ENCODE measurements at places on chromosomes 2 and 18.

GRCh38 chr18:634551-635045, 22.9 kb upstream of the TYMS start:
- no peak for DNase-seq

GRCh38 chr2:191566344-191566743, 111.6 kb upstream of the NABP1 start:
- DNase-seq, result peak; percentile 61

DNA sequence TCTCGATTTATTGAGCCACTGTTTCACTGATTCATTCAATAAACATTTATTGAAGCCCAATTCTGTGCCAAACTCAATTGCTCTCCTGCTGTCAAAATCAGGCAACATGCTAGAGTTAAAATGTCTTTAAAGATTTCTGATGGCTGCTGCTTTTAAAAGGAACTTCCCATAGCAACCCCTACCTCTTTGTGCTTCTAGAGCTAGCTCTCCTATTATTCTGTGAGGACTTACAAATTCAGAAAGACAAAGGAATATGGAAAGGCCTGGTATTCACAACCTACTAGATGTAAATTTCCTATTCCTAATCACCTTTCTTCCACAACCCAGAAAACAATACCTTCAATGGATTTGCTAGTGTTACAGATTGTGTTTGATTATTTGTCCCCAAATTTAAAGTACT, 395.5 kb downstream of the NRXN1 start:
- no peak for DNase-seq

GRCh38 chr2:36165132-36165531, 190.4 kb upstream of the CRIM1 start:
- DNase-seq, result no peak

DNA sequence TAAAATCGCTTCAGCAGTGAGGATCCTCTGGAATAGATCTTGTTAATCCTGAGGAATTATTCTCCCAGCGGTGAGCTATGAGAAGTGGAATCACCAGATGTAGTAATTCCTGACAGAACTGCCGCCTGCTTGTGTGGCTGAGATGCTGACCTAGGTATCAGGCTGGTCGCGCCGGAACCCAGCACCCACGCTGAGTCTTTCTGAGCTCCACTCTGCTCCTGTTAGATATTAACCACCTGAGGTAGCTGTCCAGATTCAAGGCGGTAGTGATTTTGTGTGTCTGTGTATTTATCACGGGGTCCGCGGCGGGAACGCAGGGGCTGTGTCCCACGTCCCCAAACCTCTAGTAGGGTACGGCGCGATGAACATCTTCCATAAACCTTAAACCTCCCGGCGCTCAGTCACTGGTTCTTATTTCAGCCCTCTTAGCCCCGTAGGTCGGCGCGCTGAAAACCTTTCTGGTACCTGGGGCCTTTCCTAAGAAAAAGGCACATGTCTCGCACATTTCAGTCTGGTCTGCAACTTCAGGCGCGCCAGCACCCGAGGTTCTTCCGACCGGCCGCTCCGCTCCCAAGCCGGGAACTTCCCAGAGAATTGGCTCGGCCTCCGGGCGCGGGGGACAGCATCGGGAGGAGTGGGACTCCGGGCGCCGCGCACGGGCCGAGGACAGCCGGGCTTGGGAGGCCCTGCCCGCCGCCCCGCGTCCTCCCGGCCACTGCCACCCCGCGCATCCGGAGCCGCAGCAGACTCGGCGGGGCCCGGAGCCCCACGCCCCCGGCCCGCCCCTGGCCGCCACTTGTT, 542 bp upstream of the CNNM3 start:
- DNase-seq, result peak; percentile 50

- no peak for DNase-seq
Observed at GRCh38 chr2:172922815-172923214, 152.8 kb upstream of the MAP3K20 start.

- no peak for DNase-seq
Observed at GRCh38 chr18:36064027-36064808, 3.1 kb downstream of the RPRD1A start.

DNA sequence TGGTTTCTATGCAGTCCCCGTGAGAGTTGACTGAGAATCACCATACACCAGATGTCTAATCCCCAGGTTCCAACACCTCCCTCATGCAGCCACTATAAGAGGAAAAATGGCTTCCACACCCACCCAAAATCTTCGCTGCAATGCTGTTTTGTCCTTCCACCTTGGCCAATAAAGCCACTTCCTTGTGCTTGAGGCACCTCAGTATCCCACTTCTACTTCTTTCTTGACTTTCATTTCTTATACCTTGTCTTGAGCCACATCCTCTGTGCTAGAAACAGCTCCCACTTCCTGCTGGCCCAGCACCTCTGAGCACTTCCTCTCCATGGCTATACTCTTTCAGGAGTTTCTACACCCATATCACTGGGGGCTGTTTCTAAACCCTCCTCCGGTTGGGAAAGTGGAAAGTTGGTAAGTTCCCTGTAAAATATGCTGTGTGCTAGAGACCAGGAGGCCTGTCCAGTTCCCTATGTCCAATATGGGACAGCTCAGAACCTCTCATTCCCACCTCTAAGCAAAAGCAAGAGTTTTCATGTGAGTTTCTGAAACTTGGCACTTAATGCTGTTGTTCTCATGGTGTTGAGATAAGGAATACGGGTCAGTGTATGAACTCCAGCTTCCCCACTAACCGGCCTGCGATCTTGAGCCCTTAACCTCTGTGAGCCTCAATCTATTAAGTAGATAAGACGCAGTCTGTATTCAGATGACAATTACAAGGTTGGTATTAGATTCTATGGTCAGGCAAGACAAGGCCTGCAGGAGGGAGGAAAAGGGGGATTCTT, 209.1 kb upstream of the ID2 start:
- DNase-seq, result no peak

GRCh38 chr2:51299370-51299769, 267.4 kb upstream of the NRXN1 start:
- no peak for DNase-seq

GRCh38 chr2:161371869-161372268, 44.2 kb upstream of the TBR1 start:
- DNase-seq, result no peak

GRCh38 chr2:112481528-112482233, at the start of gene TTL:
Gene TTL (plus strand): TSS chr2:112482156. CDS start chr2:112482345, 189 bp downstream.
- DNase-seq, result peak; percentile 91

DNA sequence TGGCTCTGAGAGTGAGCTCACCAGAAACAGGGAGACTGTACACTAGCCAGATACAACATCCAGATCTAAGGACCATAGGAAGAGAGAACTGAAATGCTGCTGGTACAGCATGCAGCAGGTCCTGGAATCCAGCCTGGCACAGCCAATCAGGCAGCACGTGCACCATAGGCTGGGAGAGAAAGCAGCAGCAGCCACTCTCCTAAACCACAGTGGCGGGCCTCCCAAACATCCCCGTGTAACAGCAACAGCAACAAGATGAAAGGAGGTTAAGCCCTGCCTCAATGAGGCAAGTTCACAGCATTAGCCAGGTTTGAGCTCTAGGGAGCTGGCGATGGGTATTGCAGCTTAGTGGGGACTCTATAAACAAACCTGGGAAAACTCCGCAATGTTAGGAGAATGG, 192.0 kb downstream of the EPHA4 start:
- DNase-seq, result no peak

DNA sequence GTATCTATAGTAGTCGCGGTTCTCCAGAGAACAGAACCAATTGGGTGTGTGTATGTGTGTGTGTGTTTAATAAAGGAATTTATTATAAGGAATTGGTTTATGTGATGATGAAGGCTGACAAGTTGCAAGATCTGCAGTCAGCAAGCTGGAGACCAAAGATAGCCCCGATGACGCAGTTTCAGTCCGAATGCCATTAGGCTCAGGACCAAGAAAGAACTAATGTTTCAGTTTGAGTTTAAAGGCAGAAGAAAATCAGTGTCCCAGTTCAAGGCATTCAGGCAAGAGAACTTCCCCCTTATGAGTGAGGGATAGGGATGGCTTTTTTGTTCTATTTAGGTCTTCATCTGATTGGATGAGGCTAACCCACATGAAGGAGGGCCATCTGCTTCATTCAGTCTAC, 221.6 kb downstream of the HNMT start:
- no peak for DNase-seq

- DNase-seq, result no peak
Observed at GRCh38 chr2:393711-394696, 106.1 kb upstream of the ALKAL2 start.

Measured in AG08396 (cell line).